ENCODE measurements at places on chromosomes 4 and X. TPM values are rescaled to one million over a fixed set of nuclear protein-coding genes. Genes with fewer than 3 reads are reported as not detected.

The RLIM gene
- 59.4 TPM for total RNA-seq

The CTAG1B gene
- not detected for total RNA-seq

- DNase-seq: no peak
These were observed 44.8 kb downstream of the PDS5A start for GRCh38 chr4:39932776-39933402.

GRCh38 chrX:15269618-15270521 is at the start of gene ASB9:
ASB9 (minus strand) TSS chrX:15270083; CDS start chrX:15269874, 209 bp downstream.
- DNase-seq: no peak

DNA sequence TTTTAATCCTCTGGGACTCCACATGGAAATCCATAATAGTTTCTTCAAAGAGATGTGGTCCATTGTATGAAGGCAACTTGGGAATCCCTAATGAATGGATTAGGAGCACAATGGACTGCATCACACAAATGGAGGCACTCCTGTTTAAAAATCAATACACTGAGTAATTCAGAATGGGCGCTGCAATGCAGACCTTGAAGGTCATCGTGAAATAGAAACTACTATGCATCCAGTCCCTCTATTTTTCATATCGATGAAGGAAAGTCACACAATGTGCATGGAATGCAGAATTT is 98.8 kb upstream of the EGFL6 start:
- no peak for DNase-seq

- peak; percentile 59 for DNase-seq
These were observed 384.4 kb downstream of the RAPGEF2 start for GRCh38 chr4:159487284-159487747.

- DNase-seq: no peak
These were observed 21.7 kb downstream of the LETM1 start for GRCh38 chr4:1834047-1834775.

- DNase-seq: no peak
These were observed 61.1 kb downstream of the WDR19 start for GRCh38 chr4:39243462-39243861.

DNA sequence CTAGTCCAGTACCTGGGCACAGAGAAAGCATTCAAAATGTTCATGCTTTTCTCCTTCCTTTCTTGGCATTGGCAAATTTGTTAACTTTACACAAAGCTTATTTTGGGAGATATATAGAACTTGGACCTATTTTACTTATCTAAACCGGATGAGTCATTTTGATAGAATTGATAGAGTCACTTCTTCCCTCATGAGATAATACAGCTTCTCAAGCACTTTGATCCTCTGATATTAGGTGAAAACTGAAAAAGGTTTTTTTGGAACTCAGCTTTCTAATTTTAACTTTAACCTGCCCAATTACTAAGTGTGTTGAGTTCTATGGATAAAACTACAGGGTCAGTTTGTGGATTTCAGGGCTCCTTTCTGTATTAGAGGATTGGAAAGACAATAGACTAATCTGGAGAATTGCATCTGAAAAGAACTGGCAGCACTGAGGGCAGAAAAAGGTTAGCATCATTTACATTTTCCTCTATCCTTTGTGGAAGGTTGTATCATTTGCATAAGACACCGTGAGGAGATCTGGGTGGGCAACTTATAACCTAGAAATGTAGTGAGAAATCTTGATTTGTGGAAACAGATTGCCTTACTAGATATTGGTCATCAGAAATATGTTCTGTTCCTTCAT is 2.4 kb downstream of the WDR44 start:
- DNase-seq: no peak

GRCh38 chr4:2583517-2583916 is 47.1 kb downstream of the FAM193A start:
- no peak for DNase-seq

DNA sequence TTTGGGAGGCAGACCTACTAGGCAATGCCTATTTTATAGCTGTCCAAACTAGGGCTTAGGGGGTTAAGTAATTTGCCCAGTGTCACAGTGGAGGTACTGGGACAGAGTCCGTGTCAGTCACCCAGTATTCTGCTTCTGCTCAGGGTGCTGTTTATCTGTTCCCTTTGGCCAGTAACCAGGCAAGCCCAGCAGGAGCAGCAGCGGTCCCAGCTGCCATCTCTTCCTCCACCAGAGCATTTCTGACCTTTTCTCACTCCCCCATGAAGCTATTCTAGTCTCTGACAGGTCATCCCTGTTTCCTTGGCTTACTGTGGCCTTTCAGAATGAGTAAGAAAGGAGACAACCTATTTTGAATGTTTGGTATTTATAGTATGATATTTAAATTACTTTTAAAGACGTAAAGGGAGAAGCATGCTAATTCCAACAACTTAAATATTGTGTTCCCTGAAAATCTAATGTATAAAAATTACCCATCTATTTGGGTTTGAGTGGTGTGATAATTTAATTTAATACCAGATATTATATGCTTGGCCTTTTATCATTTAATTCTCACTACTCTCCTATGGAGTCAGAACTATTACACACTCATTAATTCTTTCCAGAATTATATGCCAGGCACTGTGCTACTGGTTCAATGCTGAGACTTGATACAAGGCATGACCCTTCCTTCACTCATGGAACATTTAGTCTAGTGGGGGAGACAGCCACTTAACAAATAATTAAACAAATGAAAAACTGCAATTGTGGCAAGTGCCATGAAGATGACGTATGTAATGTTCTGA is 60.6 kb downstream of the RPS6KA3 start:
- DNase-seq: no peak

DNA sequence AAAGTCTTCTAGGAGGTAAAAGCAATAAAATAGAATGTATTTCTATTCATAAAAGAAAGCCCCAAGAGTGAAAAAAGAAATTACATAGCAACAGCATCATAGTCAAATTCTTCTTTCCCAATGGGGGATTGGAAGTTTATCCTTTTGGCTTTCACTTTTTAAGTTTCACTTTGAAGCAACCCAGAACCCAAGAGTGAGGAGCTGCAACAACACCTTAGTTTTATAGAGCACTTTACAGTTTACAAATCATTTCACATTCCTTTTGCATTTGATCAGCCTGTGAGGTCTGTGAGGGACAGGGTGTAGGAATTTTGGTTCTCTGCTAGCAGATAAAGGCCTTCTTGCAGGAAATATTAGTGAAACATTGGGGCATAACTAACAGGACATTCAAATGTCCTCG is 112.0 kb upstream of the NDP start:
- DNase-seq: no peak

Data from glutamatergic neuron (in vitro differentiated cells).